ENCODE measurements at places on chromosomes 6 and 20.

DNA sequence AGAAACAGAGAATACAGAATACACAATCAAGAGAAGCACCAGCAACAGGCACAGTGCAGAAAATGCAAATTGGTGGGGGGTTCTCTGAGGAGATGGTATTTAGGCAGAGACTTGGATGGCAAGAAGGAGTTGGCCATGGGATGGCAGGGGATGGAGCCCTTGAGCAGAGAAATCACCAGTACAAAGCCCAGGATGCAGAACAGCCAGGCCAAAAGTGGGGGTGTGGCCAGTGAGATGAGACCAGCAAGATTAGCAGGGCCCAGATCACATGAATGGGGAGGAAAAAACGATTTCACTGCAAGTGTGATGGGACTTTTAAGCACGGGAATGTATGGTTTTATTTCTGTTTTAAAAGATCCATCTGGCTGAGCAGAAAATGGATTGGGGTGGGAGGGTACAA, 63.4 kb downstream of the TRAM2 start:
- DNase-seq, result no peak
- H3K4me1 ChIP-seq, result peaks cover 12% of the 10 kb centered on the region
- H3K36me3 ChIP-seq, result no peaks in the 10 kb centered on the region
- no peak overlapping the region for H3K4me3 ChIP-seq

DNA sequence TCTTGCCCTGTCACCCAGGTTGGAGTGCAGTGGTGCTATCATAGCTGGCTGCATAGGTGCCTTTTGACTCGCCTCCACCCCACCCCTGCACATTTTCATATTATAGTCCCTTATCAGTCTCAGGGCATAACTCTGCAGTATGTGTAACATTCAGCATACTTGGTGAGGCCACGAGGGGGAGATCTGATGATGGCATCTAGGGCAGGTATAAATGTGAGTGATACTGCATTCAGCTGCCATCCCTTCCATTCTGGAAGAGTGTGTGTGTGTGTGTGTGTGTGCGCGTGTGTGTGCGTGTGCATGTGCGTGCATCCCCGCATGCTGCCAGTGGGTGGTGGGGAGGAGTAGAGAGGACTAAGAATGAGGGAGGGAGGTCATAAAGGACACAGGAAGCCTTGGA, 81.4 kb downstream of the JARID2 start:
- no peak overlapping the region for H3K27ac ChIP-seq
- no peaks in the 10 kb centered on the region for H3K27me3 ChIP-seq
- DNase-seq, result no peak
- H3K4me3 ChIP-seq, result no peak overlapping the region

- no peaks in the 10 kb centered on the region for H3K27me3 ChIP-seq
- H3K4me3 ChIP-seq, result no peak overlapping the region
- H3K4me1 ChIP-seq, result peaks cover 11% of the 10 kb centered on the region
- H3K36me3 ChIP-seq, result no peaks in the 10 kb centered on the region
- no peak overlapping the region for H3K27ac ChIP-seq
Measured at GRCh38 chr20:45853484-45853883, 3.7 kb downstream of the ACOT8 start.

DNA sequence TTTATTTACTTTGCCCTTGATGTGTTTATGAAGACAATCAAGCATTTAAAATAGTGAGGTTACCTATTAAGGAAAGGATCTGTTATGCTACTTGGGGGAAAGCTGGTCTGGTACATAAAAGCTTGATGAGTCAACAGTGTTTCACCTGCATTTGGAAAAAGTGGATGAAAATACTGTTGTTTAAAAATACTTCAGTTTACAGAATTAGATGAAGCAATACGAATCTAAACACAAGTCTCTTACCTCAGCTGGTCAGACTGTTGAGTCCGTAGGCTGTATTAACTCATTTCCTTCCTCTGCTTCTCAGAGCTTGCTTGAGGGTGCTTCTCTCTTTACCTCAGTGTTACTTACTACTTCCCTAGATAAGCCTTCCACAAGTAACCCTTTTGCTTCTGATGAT, 36.1 kb downstream of the NKX2-4 start:
- no peak overlapping the region for H3K4me3 ChIP-seq
- H3K27me3 ChIP-seq, result no peaks in the 10 kb centered on the region
- H3K27ac ChIP-seq, result no peak overlapping the region
- H3K36me3 ChIP-seq, result peaks cover 16% of the 10 kb centered on the region
- DNase-seq, result no peak

GRCh38 chr6:82957868-82958245, 107.8 kb downstream of the UBE3D start:
- H3K27ac ChIP-seq, result no peak overlapping the region
- DNase-seq, result no peak
- peaks cover 8% of the 10 kb centered on the region for H3K4me1 ChIP-seq
- no peaks in the 10 kb centered on the region for H3K27me3 ChIP-seq
- no peaks in the 10 kb centered on the region for H3K36me3 ChIP-seq
